KG1 (cell line): ENCODE measurements at places on chromosomes 6 and 20.

- DNase-seq = no peak
These were observed 50.1 kb downstream of the HDDC2 start for GRCh38 chr6:125251516-125252220.

DNA sequence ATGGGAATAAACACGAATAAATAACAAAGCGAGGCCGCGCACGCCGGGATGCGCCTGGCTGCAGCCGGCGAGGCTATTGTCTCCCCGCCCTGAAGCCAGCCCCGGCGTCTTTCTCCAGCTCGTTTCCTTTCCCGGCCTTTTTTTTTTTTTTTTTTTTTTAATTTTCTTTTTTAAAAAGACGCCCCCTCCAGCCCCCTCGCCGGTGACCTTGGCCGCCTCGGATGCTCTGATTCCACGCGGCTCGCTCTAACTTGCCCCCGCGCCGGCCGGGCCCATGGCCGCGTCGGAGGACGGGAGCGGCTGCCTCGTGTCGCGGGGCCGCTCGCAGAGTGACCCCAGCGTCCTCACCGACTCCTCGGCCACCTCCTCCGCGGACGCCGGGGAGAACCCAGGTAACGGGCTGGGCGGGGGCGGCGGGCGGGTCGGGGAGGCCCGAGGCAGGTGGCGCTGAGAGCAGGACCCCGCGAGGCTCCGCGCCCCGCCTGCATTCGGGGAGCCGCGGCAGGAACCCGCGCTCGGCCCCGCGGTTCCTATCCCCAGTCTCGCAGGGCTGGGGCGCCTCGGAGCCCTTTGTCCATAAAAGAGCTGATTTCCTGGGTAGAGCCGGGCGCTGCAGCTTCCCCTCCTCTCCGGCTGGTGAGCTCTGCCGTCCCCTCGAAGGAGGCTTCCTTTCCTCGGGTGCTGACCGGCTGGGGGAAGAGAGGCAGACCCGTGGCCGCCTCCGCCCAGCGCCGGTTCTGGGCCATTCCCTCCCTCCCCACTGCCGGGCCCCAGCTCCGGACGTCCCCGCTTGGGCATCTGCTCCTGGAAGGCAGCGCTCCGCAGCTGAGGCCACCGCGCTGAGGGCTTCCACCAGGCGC lies 631 bp downstream of the PHACTR3 start:
- no peak for DNase-seq

DNA sequence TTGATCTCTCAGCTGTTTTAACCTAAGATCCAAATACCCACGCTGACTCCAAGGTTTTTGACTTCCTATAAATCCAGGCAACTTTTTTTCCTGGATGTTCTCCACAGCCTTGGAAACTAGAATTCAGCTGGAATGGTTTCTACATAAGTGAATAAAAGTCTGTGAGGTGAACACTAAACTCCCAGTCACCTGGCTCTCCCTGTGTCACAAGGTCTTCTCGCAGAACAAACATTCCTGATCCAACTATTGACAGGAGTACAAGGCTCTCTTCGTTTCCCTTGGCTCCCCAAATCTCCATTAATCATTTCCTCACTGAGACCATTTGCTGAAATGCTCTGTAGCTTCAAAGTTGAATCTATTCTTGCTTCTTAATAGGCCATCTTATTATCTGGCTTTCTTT lies 265.7 kb downstream of the ADGRG6 start:
- no peak for DNase-seq

DNA sequence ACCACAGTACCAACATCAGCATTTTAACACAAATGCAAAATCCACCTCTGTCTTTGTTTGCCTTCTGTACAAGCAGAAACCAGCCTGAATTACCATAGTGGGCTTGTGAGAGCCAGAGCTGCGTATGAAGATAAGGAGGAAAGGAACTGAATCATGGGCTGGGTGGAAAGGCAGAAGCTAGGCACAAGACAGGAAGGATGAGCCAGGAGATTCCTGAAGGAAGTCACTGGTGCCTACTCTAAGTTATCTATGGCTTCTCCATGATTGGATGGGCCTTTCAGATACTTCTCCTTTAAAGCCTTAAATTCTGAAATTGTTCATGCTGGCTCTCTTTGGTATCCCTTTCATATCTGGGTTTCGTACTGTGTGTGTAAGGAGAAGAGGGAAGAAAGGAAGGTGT lies 140.6 kb downstream of the LCA5 start:
- no peak for DNase-seq

- no peak for DNase-seq
These were observed 32.9 kb upstream of the SLC22A3 start for GRCh38 chr6:160315310-160315709.

- DNase-seq = no peak
These were observed 59.7 kb downstream of the PKHD1 start for GRCh38 chr6:52027699-52028098.

DNA sequence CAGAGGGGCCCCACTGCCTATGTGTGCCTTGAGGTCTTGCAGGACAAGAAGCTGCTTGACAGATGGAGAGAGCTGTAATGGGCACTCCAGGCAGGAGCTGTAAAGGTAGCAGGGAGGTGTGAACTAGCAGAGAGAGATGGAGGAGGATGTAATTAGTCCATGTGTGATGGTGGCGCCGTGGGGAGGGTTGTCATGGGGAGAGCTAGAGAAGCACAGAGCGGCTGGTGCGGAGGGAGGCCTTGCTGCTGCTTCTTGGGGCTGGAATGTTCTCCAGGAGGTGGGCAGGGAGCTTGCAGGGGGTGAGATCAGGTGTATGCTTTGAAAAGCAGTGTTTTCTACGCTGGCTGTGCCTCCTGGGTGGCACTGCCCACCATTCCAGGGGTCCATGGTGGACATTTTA lies 32.1 kb downstream of the APCDD1L start:
- DNase-seq = no peak

DNA sequence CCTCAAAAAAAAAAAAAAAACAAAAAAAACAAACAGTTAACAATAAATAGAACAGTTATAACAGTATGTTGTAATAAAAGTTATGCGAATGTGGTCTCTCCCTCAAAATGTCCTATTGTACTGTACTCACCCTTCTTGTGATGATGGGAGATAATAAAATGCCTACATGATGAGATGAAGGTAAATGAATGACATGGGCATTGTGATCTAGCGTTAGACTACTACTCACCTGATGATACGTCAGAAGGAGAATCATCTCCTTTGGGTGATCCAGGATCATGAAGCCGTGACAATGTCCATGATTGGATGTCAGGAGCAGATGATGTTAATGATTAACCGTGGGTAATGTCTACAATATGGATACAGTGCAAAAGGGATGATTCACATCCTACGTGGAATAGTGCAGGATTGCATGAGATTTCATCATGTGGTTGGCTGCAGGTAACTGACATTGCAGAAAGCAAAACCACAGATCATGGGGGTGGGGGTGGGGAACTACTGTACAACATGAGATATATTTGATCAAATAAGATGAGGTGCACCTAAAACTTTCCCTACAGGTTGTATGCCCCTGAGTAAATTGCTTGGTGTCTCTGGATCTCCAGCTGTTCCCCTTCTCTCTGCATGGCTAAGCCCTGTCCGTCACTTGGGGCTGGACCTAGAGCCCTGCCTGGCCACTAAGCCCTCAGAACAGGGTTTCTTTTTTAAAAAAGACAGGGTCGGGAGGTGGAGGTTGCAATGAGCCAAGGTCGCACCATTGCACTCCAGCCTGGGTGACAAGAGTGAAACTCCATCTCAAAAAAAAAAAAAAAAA lies 6.2 kb upstream of the RBCK1 start:
- DNase-seq = no peak

GRCh38 chr20:62032609-62033368 lies 32.9 kb downstream of the TAF4 start:
- no peak for DNase-seq

- DNase-seq = no peak
These were observed 485.8 kb upstream of the PTCHD4 start for GRCh38 chr6:48596830-48597229.

DNA sequence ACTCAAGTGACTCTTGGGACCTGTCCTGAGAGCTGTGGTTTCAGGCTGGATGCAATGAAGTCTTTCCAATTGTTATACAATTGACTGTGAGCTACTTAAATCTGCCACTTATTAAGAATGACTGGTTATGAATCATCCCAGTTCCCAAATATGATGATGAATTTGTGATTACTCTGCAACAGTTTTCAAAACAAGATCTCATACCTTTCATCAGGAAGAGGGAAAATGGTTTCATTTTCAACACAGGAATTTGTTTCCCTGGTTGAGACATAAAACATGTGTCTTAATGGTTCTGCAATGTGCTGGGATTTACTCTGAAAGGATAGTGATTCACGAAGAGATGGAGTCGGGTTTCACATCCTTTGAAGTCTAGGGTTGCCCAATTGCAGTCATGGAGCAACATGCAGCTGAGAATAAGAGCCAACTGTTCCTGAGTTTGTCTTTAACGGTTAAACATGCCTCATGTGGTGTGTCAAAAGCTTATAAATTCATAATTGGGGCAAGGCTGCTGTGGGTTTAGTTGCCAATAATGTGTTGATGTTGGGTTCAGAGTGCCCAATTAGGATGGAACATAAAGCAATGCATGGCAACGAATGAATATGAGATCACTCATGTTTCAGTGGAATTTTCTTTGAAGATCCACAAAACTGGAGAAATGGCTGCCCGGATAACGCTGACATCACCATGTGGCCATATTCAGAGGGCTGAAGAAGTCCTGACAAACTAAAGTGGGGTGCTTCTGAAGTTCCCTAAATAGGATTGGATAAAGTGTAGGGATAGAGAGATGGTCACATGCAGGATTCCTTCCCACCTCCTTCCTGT lies 41.0 kb downstream of the CYP24A1 start:
- DNase-seq = no peak

DNA sequence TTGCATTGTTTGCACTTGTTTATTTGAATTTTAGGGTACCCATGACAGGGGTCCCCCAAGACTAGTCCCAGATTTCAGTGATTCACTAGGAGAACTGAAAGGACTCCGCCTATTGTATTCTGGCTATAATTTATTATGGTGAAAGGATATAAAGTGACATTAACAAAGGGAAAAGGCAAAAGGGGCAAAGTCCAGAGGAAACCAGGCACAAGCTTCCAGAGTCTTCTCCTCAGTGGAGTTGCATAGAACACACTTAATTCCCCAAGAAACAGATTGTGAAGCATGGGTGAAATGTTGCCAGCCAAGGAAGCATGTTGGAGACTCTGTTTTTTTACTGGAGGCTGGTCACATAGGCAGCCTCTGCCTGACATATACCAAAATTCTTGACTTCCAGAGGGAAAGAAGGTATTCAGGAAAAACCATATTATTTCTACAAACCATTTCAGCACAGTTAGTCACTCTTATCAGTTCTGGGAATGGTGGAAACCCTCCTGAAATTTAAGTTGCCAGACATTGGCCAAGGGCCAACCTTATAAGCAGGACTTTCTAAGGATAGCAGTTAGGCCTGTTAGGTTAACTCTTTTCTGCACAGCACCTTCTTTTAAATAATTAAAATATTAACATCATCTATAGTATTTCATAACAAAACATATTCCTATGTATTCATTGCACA lies 71.8 kb downstream of the FIG4 start:
- DNase-seq = no peak
